ENCODE measurements at places on chromosomes 2 and 18.

DNA sequence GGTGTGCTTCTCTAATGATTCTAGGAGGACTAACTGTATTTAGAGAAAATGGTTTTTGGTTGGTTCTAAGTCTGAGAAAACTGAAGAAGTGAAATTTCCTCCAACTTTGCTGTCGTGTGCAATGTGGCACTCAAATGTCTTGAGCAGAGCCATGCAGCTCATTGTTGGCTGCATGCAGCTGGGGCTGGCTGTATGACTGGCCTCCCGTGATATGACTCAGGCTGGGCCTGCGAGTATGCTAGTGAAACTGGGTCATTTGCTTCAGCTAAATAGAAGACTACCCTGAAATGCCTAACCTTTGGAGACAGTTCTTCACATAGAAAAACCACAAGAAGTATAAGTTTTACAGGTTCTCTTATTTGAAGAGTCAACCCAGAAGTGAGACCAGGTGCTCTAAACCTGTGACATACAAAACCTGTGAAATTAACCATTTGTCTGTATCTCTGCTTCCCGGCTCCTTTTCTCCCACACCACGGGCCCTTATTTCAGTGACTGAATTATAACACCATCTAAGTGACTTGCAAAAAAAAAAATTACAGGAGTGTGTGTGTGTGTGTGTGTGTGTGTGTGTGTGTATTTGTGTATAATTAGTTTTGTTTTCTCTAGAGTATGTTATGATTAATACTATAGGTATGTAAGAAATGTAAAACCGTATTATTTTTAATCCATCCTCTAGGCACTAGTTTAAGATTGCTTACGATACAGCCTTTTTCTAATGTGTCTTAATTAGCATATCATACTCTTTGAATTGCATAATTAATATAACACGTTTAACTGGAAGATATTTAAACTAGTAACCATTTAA, 15.9 kb downstream of the POLI start:
- DNase-seq = peak; percentile 43

GRCh38 chr2:20625491-20626391, 25.2 kb downstream of the HS1BP3 start:
- no peak for DNase-seq

DNA sequence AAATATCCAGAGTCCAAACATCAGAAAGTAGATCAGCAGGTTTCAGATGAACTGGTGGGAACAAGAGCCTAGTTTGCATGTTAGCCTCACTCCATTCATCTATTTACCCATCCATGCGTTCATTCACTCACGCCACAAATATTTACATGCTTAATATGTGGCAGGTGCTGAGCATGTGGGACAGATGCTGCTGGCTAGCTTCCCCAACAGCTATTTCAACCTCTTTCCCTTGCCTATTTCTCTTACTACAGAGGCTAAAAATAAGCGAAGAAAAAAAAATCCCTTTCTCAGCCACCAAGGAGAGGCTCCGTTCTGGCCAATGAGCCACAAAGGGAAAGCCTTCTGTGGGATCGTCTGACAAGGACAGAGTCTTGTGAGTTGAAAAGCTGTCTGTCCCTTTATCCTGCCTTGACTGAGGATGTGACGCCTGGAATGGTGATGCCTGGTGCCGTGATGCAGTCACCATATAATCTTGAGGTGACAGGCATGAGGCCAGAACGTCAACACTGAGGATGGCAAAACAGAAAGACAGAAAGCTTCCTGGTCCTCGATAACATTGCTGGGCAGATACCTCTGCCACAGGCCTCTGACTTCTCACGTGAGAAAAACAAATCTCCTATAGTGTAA, 78.2 kb downstream of the KCTD1 start:
- DNase-seq = no peak

DNA sequence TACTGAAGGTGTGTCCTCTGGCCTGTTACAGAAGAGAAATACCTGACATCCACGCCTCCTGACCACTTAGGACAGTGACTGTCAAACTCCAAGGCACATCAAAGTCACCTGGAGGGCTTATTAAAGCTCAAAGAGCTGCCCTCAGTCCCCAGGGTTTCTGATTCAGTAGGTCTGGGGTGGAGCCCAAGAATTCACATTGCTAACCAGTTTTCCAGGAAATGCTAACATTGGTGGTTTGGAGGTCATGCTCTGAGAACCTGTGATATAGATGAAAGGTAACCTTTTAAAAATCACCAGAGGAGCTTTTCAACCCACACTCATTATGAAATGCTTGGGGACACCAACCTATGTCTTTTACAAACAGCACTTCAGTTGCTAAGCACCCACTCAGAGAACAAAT, 172.3 kb downstream of the ALK start:
- DNase-seq = no peak

DNA sequence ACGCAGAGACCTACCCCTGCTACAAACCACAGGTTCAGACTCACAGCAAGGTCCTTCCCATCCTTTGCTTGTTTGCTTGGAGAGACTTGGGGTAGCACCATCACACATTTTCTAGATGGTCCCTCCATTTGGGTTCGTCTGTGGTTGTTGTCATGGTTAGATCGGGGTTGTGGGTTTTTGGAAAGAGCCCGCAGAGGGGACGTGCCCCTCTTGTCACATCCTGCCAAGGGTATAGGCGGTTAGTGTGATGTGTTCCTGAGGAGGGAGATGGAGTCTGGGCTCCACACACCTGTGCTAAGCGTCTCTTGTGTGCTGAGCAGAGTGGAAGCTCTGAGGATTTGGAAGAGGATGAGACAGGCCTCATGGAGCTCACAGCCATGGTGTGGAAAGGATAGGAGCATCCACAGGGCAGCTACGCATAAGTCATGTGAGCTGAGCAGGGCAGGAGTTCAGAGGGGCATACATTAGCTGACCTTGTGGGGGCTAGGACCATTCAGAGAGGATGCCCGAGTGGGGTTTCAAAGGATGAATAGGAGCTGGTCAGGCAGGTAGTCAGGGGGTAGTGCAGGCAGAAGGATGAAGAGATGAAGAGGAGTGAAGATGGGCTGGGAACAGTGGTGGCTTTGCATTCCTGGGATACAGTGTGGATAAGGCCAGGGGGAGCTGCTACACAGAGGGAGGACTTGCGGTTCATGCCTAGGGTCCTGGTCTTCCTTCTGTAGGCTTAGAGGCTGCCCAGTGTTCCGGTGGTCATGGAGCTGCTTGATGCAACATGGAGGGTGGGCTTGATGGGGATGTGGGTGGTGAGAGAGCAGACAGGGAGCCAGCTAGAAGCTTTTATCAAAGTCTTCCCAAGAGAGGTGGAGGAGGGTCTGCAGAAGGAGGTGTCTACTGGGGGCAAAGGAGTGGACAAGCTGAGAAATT, 62.9 kb downstream of the ACKR3 start:
- no peak for DNase-seq

DNA sequence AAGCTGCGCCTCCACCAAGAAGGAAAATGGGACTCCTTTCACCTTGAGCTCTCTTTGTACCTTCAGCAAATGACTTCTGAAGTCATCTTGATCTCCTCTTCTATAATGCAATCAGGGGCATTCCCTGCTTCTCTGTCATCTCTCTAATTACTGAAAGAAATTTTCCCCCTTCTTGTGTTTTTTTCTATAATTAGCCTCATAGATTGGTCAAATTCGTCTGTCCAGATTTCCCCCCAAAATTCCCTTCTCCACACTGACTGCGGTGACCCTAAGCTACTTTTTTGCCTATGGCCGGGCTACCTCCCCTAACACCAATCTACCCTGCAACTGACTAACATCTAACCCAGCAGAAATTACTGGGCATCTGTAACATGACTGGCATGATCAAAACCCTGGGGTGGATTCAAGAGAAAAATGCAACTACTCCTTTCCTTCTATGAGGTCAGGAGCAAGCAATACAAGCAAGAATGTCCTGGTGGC, 168.6 kb downstream of the BCL2 start:
- no peak for DNase-seq

- no peak for DNase-seq
These were observed 6.1 kb downstream of the ARPC2 start for GRCh38 chr2:218223046-218223445.

- DNase-seq = no peak
These were observed 101.0 kb downstream of the TTC32 start for GRCh38 chr2:19800796-19801195.

DNA sequence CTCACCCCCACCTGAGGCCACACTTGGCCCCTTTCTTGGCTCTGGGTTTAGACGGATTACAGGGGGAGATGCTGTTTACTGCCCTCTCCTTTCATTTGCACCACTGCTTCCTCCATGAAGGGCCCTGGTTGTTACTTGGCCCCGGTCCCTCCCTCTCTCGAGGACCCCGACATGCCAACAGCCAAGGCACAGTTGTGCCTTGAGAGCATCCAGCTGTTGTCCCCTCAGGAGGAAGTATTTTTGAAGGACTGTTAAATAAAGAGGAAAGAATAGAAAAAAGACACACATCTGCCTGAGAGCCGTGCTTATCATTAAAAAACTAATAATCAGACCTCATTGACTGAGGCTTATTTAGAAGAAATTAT, 44.0 kb downstream of the ITGB1BP1 start:
- no peak for DNase-seq

- DNase-seq = no peak
These were observed 7.4 kb downstream of the GNAL start for GRCh38 chr18:11696451-11696850.

GRCh38 chr2:55550368-55551102, 31.0 kb downstream of the CFAP36 start:
- peak; percentile 82 for DNase-seq

- no peak for DNase-seq
These were observed 553.8 kb downstream of the EPHA4 start for GRCh38 chr2:221018262-221018661.

- DNase-seq = no peak
These were observed 50.7 kb downstream of the ODC1 start for GRCh38 chr2:10397297-10397875.

- peak; percentile 67 for DNase-seq
These were observed 181.6 kb downstream of the BCL2 start for GRCh38 chr18:63137999-63138435.

GRCh38 chr2:27809761-27810241, 38.3 kb downstream of the MRPL33 start:
- DNase-seq = peak; percentile 91

DNA sequence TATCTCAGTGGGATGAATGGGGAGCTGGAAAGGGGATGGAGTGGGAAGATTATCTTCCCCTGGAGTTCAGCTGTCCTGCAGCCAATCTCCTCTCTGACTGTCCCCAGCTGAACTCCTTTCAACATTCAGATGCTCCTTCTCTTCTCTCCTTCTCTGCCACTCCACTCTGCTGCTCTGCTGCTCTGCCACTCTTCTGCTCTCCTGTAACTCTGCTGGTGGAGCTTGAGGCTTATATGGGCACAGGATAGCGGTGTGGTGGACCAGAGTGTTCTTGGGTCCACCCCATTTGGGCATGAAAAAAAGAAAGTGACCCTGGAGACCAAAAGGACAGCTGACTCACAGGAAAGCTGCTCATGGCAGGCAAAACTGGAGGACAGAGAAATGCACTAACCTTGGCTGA, 26.6 kb downstream of the FAHD2B start:
- DNase-seq = no peak

GRCh38 chr2:112109278-112109677, 28.9 kb upstream of the FBLN7 start:
- DNase-seq = no peak

- DNase-seq = no peak
These were observed 117.9 kb downstream of the ETAA1 start for GRCh38 chr2:67515056-67515455.

DNA sequence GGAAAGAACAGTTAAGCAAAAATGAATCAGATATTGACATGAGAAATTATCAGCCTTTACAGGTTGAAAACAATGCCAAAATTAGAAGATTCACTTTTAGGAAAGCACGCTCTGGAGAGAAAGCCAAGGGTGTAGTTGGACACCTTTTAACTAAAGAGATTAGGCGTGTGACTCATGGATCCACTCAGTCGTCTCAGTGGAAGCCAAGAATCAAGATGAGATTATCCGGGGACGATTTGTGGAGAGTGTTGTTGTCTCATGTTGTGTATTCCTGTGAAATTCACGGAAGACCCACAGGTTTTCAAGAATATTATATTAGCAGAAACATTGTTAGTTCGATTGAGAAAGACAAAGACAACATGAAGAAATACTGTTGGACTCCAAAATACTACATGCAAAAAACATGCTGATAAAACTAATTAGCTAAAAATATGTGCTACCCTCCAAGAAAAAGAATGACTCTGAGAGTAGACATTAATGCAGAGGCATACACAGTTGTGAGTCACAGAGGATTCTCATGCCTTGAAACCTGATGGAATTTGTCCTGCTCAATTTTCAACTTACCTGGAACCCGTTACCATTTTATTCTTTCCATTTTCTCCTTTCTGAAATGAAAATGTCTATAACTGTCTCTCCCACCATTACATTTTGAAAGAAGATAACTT, 192.1 kb upstream of the RND3 start:
- no peak for DNase-seq

DNA sequence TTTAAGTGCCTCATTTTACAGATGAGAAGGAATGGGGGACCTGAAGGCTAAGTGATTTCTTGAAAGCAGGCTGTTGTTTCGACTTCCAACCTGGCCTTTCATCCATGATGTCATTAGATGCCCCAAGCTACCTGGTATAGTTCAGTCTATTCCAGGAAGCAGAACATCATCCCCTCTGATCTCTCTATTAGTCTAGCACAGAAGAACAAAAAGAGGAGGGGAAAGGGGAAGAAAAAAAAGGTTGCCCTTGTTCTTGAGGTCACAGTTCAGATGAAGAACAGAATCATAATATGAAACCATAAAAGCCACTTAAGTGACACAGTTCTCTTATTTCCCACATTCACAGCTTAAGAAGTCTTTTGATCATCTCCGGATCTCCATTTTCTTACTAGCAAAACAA, 386.2 kb upstream of the HNRNPA3 start:
- DNase-seq = no peak

- DNase-seq = peak; percentile 60
These were observed 251.8 kb downstream of the LPIN1 start for GRCh38 chr2:11998218-11998617.

- DNase-seq = no peak
These were observed 945.1 kb upstream of the PIK3C3 start for GRCh38 chr18:41009926-41010325.

DNA sequence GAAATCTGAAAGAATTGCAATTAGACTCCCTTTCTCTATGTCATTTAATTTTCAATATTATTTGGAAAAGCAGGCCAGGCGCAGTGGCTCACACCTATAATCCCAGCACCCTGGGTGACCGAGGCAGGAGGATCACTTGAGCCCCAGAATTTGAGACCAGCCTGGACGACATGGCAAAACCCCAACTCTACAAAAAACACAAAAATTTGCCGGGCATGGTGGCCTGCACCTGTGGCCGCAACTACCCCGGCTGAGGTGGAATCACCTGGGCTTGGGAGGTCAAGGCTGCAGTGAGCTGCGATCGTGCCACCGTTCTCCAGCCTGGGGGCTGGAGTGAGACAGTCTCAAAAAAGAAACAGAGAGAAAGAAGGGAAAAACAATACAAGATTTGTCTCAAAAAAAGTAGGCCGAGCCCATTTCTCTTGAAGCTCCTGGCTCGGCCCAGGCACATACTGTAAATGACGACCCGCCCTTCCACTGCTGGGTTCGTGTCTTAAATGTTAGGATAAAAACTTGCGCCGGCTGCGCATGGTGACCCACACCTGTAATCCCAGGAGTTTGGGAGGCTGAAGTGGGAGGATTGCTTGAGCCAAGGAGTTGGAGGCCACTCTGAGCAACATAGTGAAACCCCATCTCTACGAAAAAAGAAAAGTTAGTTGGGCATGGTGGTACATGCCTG, 31.1 kb upstream of the GPC1 start:
- DNase-seq = no peak

- no peak for DNase-seq
These were observed 326.9 kb upstream of the GULP1 start for GRCh38 chr2:187964746-187965145.

- DNase-seq = no peak
These were observed 366.4 kb downstream of the ZNF521 start for GRCh38 chr18:24985586-24985985.

Measured in dermis microvascular lymphatic vessel endothelial cell (primary cell).